ENCODE measurements at places on chromosomes 11 and 22.

DNA sequence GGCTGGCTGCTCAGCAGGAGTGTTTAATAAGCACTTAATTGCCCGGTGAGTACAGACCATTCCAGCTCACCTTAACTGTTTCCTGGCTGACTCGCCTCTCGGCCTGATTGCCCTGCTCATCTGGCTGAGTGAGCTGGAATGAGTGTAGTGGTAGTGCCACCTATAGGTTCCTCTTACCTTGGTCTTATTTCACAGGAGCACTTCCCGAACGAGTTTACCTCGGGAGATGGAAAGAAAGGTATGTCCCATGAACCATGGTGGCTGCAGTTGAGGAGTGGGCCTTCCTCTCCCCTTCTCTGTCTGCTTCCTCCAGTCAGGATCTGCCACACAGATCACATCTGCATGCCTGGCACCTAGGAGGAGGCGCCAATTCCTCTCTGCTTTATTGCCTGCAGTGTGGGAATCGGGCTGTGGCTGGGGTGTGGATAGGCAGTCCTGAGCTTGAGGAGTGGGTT, 26.7 kb downstream of the UPB1 start:
- peak; percentile 91 for DNase-seq

DNA sequence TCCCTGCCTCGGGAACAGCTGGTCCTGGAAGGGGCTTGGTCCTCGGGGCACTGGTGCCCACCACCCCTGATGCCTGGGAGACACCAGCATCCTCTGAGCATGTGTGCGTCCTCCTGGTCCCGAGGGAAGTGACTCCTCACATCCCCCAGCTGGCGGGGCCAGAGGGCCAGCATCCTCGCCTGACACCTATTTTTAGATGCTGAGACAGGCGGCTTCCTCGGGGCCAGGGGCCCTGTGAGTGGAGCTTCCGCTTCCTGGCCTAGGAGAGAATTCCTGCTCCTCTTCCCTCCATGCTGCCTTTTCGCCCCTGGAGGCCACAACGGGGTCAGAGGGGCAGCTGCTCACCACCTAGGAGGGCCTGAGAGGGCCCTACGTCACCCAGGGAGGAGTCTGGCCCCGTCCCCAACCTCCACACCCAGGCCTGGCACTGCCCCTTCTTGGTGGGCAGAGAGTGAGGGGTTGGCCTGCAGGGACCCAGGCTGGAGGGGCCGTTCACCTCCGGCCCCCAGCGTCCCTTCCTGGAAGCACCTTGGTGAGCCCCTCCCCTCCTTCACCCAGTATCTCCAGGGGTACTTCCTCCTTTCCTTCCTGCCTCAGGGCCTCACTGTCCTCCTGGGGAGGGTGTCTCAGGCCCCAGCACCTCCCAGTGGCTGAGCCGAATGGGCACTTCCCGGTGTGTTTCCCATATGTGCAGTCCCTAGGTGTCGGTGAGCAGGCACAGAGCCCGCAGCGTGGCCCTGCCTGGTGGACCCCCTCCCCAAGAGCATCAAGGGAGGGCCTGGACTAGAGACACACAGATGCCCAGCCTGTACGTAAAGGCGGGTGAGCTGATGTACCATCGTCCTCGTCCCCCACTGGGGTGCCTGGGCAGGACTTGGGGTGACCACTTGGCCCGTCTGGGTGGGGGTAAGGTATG, 6.1 kb downstream of the CD81 start:
- peak; percentile 56 for DNase-seq

GRCh38 chr11:57073128-57073527, 84.4 kb downstream of the OR5AK2 start:
- DNase-seq: no peak

- DNase-seq: no peak
These were observed 38.1 kb downstream of the LARGE2 start for GRCh38 chr11:45960387-45961095.

GRCh38 chr11:69384251-69385143, 90.5 kb downstream of the MYEOV start:
- no peak for DNase-seq

DNA sequence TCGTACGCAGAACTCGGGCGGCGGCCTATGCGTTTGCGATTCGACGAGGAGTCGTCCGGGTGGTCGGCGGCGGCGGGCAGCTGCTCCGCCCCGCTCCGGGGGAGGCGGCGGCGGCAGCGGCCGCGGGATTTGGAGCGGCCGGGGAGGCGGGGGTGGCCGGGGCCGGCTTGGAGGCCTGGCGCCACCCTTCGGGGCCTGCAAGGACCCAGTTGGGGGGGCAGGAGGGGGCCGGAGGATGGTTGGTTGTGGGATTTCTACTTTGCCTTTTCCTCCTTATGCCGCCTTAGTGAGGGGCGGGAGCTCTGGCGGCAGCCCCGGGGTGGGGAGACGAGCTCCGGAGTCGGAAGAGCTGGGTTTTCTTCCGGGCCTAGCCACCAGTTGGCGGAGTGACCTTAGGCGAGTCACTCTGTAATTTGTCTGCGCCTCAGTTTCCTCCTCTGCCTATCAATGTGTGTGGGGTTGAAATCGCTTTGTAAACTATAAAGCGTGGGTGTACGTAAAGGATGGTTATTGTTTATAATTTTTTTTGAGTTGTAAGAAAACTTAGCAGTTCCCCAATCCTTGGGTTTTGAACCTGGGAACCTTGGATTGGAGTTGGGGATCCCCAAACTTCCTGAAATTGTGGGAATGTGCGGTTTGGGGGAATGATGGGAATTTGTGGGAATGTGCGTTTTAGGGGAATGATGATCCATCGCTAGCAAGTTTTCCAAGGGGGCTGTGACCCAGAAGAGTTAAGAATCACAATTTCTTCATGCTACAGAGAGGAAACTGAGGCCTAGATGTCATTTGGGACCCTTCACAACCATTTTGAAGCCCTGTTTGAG, 679 bp downstream of the TUG1 start:
- peak; percentile 59 for DNase-seq

- no peak for DNase-seq
These were observed 784.9 kb upstream of the LRRC4C start for GRCh38 chr11:42244376-42244775.

DNA sequence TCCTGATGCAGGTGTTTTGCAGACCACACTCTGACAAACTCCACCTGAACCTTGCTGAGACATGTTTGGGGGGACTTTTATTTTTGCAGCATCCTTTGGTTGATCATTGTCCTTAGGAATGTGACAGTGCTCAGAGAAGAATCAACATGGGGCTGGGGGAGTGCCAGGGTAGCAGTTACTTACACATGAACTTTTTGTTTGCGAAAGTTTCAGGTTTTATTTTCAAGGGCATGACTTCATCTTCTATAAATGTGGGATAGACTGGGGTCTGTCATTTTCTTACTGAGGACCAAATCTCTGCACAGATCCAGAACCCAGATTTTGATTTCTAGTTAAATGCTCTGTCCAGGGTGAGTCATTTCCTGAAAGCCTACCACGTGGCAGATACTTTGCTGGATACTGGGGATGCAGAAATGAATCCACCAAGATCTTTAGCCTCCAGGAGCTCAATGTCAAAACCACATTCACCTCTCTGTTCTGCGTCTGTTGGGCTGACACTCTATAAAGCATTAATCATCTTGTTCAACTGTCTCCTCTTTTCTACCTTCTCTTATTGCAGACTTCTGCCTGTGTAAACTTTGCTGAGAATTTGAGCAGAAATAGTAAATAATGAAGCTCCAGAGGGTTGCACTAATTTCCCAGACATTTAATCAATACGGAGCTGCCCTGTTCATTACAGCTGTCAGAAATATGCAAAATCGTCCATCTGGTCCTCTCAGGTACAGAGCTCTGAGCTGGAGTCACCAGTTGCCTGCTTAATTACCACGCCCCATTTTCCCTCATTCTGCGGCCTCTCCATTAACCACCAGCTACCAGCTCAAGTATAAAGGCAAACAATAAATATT, 387.9 kb downstream of the MIAT start:
- DNase-seq: peak; percentile 28

- DNase-seq: peak; percentile 35
These were observed 131.6 kb downstream of the MN1 start for GRCh38 chr22:27669798-27670599.

DNA sequence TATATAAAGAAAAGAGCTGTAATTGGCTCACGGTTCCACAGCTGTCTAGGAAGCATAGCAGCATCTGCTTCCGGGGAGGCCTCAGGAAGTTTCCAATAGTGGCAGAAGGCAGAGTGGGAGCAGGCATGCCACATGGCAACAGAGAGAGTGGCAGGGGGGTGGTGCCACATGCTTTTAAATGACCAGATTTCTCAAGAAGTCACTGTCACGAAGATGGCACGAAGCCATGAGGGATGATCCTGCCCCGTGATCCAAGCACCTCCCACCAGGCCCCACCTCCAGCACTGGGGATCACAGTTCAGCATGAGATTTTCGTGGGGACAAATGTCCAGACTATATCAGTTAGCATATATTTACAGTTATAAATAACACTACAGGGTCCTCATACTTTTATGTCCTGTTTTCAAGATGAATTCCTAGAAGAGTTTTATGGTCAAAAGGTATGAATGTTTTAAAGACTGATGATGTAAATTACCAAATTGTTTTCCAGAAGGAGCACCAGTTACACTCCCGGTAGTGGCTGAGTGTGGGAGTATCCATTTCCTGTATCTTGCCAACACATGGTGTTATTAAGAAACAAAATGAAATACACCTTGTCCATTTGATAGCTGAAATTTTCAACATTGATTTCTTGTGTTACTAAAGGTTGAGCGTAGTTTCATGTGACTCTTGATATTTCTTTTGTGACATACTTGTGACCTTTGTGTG, 19.2 kb downstream of the FAM118A start:
- DNase-seq: no peak

GRCh38 chr11:101169944-101170343, 40.3 kb upstream of the PGR start:
- no peak for DNase-seq

- DNase-seq: peak; percentile 47
These were observed 26.8 kb downstream of the RPL3 start for GRCh38 chr22:39292561-39293074.

DNA sequence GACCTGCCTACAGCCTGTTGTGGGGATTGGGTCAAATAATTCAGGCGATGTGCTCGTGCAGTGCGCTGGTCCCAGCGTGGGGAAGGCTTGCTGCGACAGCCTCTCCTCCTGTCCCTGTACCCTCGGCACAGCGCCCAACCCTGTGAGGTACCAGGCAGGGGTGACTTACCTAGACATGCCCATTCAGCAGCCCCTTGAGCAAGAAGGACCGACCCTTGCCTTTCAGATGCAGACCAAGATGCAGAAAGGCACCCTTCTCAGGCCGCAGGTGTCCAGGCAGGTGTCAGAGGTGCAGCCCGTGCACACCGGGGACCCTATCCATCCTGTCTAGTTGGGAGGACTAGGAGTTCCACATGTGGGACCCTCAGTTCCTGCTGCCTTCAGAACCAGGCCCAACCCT, 102.7 kb downstream of the BCR start:
- DNase-seq: no peak

- peak; percentile 93 for DNase-seq
These were observed at the start of gene DENND5A for GRCh38 chr11:9265211-9266131. Gene DENND5A, minus strand, starts transcription at chr11:9265350. Its CDS starts 281 bp downstream, at chr11:9265069.

DNA sequence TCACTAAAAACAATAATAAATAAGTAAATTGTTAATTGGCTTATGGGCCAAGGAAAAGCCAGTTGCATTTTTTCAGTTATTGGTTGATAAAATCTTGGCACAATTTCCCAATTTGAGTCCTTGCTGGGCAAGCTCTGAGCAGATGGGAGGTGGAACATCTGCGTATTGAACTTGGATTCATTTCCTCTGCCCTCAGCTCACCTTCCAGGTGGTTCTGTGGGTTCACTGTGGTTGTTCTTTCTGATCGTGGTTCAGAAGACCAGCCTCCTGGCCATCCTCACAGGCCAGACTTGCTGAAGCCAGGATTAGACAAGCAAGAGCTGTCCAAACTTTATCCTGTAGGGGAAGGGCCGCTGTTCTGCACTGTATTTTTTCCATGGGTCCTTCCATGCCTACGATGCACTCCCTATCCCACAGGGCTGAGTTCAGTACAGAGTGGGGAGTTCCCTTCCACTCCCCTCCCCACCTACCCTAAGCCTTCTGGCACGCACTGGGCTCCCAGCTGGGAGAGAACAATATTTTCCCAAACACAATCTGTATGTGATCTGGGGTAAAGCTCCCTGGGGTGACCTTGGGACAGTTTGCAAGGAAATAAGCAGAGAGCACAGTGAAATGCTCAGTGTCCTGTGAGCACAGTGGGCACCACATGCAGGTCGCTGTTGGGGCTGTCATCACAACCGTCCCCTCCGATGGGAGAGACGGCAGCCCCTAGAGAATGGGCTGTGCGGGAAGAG, 43.5 kb upstream of the TP53I11 start:
- no peak for DNase-seq

DNA sequence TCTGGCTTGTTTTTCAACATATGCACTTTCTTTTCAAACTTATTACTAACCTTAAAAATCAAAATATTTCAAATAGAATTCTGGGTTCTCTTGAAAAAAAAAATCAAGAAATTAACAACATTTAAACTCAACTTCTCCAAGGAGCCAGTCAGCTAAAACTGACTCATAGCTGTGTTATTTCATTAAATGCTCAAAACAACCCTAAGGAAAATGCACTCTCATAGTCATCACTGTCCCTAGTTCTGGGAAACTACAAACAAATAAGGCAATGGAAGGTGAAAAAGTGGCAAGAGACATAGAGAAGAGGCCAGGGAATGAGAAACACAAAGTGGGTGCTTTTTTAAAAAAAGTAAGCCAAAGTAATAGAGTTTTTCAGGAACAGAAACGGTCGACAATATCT, 4.1 kb upstream of the ARHGAP20 start:
- no peak for DNase-seq

- no peak for DNase-seq
These were observed 93.7 kb downstream of the FCHSD2 start for GRCh38 chr11:73048446-73048845.

GRCh38 chr11:94849839-94850238, 81.7 kb downstream of the AMOTL1 start:
- DNase-seq: no peak

DNA sequence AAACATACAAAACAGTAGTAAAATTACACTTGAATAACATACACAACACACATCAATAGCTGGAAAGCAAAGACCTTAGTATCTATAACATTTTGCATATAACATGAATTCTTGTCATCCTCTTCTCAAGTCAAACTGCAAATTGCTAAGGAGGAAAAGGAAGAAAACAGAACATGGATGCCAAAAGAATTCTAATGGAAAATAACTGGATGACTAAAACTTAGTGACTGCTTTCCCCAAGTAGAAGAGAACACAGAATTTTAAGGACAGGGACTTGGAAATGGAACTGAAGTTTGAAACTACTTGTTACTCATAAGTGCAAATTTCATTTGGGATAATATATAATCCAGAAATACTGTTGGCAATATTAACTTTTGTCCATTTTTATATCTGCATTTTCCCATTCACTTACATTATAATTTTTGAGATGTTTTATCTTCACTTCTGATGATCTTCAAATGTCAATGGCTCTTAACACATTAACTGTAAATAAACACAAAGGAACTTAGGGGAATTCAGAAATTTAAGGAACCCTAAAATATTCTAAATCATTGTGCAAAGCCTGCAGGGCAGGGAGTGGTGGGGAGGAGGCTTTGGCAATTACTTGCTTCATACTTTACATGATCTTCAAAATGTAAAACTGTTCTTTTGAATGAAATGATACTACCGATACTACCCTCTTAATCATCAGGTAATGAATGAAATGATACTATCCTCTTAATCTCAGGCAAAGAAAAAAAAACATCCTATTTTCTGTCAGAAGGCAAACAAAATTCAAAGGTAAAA, 9.9 kb downstream of the MTMR2 start:
- DNase-seq: no peak

GRCh38 chr11:45929486-45930030, 7.1 kb downstream of the LARGE2 start:
- DNase-seq: no peak
